Tibial nerve (tissue), 4 donors: ENCODE measurements at places on chromosomes 11 and 22.

- no peak overlapping the region for H3K27ac ChIP-seq
- no peaks in the 10 kb centered on the region for H3K4me1 ChIP-seq
- DNase-seq: no peak
- no peaks in the 10 kb centered on the region for H3K36me3 ChIP-seq
Observed at GRCh38 chr22:22099833-22100812, 117.5 kb upstream of the TOP3B start.

DNA sequence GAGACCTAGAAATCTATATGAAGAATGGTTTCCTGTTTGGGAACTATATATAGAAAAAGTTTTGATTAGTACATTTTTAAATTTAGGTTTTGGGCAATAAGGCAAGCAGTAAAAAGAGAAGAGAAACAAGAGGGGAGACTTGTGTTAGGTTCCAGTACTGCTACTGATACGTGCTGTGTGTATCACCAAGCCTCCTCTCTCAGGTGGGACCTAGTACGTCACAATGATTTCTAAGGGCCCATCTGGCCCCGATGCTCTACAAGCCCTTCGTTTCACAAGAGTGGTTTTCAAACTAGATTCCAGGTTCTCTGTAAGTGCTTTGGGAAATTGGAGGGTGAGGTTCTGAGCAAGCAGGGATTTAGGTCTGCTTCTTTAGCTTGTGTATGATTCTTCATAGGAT, 39.2 kb downstream of the USP35 start:
- no peaks in the 10 kb centered on the region for H3K27me3 ChIP-seq
- no peaks in the 10 kb centered on the region for H3K36me3 ChIP-seq
- no peak for DNase-seq
- no peaks in the 10 kb centered on the region for H3K4me1 ChIP-seq
- no peak overlapping the region for H3K4me3 ChIP-seq

DNA sequence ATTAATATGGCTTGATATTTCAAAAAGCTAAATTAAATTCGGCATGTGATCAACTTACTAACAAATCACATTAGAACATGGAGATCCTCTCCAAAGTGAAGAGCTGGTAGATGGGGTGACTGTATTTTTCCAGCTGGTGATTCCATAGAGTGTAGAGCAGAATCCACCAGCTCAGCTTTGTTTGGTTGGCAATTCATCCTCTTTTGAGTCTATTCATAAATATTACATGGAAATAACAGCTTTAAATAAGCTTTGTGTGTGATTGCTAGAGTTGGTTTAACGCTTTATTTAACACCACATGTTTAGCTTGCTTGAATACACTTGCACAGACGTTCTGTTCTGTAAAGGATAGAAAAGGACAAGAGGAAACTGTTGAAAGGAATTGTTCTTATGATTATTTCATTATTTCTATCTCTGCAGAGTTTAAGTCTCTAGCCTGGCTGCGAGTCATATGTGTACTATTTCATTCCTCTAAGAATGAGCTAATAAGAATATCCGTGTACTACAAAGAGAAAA, 738.3 kb upstream of the KIRREL3 start:
- no peak for DNase-seq
- no peaks in the 10 kb centered on the region for H3K4me1 ChIP-seq
- H3K27ac ChIP-seq: no peak overlapping the region
- no peaks in the 10 kb centered on the region for H3K36me3 ChIP-seq
- no peaks in the 10 kb centered on the region for H3K27me3 ChIP-seq

DNA sequence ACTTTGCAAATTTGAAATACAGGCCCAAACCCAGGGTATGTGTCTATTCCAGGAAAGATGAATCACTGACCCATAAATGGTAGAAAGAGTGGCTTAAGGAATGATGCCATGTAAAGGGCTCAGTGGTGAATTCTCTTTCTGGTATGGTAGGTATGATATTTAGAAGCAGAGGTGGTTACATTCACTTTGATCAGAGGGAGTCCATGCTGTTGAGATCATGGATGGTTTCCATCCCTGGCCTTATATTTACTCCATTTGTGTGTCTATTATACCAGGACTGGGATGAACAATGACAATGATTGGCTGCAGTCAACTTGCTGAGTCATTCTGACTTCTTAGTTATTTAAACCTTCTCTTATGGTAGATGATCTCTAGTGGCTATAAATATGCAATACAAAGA, 419.8 kb upstream of the LRRC4C start:
- no peaks in the 10 kb centered on the region for H3K36me3 ChIP-seq
- H3K4me3 ChIP-seq: no peak overlapping the region
- no peak for DNase-seq

GRCh38 chr11:121763526-121763925, 310.8 kb upstream of the SORL1-AS1 start:
- H3K4me3 ChIP-seq: no peak overlapping the region
- no peak overlapping the region for H3K27ac ChIP-seq
- DNase-seq: no peak
- no peaks in the 10 kb centered on the region for H3K4me1 ChIP-seq
- H3K36me3 ChIP-seq: no peaks in the 10 kb centered on the region
- H3K27me3 ChIP-seq: no peaks in the 10 kb centered on the region

DNA sequence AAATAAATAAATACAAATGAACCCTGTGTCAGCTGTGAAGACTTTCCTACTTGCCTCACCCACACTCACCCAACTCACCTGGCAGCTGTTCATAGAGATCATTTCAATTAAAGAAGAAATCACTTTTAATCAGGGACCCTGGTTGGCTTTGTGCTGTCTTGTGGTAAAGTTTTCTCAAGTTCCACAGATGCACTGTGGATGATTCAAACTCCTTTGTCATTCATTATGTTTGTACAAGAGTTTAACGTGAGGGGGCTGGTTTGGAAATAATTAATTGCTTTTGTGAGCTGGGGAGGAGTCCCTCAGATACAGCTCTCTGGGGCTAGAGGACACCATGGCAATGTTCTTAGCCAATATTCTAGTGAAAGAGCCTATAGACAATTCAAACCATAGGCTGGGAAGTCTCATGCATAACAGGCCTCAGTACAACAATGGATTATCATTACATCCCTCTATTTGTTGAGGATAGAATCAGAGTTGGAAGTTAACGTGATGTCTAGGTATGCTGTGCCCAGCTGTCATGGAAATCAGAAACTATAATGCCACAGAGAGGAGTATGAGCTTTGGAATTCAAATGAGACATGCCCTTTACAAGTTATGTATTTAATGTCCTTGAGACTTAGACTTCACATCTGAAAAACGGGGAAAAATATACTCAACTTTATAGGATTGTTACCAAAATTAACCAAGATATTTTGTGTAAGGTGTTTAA, 698.5 kb downstream of the KCNA4 start:
- no peak overlapping the region for H3K27ac ChIP-seq
- H3K4me1 ChIP-seq: no peaks in the 10 kb centered on the region
- no peak for DNase-seq
- H3K4me3 ChIP-seq: no peak overlapping the region
- no peaks in the 10 kb centered on the region for H3K27me3 ChIP-seq

- H3K27ac ChIP-seq: peak overlapping the region; percentile 94
- peaks cover 49% of the 10 kb centered on the region for H3K36me3 ChIP-seq
- H3K27me3 ChIP-seq: no peaks in the 10 kb centered on the region
- no peak for DNase-seq
Observed at GRCh38 chr11:65390996-65391395, 4.6 kb downstream of the FRMD8 start.

- H3K4me1 ChIP-seq: peaks cover 61% of the 10 kb centered on the region
- no peaks in the 10 kb centered on the region for H3K27me3 ChIP-seq
- peak overlapping the region; percentile 90 for H3K27ac ChIP-seq
Observed at GRCh38 chr11:47524291-47524874, 28.5 kb downstream of the CELF1 start.

DNA sequence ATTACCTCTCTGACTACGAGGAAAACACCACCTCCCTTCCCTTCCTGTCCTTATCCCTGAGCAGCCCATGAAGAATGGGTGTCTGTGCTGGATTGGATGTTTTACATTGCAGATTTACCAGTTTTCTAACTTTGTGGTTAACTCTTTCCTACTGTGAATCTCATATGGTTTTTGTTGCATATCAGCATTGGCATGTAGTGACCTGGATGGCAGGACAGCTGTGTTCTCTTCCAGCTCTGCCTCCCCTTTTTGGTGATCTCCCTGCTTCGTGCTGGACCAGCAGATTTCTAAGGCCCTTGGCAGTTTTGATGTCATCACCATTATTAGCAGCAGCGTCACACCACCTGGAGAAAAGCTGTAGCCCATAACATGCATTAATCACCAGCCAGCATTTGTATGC, 26.7 kb downstream of the OR6Q1 start:
- H3K36me3 ChIP-seq: no peaks in the 10 kb centered on the region

DNA sequence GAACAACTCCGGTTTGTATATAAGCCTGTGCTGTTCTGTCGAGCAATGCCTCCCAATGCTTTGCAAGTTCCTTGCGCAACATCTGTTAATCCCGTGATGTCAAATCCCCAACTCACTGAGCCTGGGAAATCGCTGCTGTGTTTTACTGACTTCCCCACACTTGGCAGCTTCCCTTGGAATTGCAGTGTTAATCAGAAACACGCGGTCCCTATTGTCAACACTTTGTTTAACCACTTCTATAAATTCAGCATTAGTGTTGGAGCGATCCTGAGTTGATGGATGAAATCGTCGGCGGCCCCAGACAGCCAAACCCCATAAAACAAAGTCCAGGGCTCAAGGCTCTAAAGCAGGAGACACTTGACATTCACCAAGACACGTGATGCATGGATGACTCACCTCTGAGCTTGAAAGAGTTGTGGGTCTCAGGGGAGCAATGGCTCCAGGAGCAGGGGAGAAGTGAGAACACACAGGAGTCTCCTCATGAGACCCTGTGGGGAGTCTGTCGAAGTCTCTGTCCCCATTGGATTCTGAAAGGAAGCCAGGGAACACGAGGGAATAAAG, 555.3 kb downstream of the MIAT start:
- peak overlapping the region; percentile 79 for H3K27ac ChIP-seq
- no peaks in the 10 kb centered on the region for H3K4me1 ChIP-seq
- DNase-seq: peak; percentile 44
- no peak overlapping the region for H3K4me3 ChIP-seq
- no peaks in the 10 kb centered on the region for H3K27me3 ChIP-seq

DNA sequence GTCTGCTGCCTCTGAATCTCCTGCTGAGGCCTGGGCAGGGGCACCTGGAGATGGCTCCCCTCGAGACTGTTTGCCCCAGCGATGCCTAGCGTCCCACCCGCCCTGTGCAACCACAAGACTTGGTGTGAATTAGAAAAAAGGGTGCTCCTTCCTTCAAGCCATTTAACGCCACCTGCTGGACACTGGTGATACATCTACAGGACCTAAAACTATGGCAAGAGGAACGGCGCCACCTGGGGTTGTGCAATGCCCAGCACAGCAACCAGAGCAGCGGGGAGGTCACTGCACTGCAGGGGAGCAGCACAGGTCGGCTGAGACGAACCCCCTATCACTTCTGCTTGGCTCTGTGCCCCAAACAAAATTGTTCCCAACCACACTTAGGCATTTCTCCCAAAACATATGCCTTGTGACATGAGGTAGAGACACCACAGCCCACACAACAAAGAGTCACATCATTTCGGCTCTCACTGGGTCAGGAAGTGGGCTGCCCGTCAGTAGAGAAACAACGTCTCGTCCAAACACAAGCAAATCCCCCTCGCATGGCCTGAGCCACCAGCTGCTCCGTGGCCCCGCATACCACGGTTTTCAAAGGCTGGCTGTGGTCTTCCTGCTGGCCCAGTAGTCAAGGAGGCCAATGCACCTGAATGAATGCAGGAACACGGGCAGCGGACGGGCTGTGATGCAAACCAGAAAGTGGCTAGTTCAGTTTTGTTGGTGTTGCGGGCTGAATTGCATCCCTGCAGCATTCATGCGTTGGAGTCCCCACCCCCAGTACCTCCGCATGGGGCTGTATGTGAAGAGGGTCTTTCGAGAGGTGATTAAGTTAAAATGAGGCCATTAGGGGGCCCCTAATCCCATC, 171.9 kb downstream of the SHANK2 start:
- H3K27ac ChIP-seq: no peak overlapping the region
- no peaks in the 10 kb centered on the region for H3K4me1 ChIP-seq
- H3K36me3 ChIP-seq: no peaks in the 10 kb centered on the region
- H3K27me3 ChIP-seq: no peaks in the 10 kb centered on the region
- peak; percentile 61 for DNase-seq

DNA sequence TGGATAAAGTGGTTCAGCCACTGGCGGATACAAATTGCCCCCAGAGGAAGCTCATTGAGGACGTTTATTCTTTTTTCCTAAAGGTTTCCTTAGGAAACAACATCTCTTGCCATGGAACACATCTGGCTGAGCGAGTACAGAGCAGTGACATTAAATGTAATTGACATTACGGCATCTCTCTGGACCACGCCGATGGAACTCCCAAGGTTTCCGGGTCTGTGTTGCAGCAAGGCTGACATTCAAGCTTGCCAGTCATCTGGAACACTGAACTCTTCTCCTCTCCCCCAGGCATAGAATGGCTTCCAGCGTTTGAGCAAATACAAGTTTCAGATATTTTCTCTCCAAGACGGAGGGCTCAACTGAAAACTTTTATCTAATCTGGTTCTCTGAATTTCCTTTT, 42.1 kb downstream of the CLMP start:
- no peaks in the 10 kb centered on the region for H3K36me3 ChIP-seq
- H3K27ac ChIP-seq: no peak overlapping the region
- H3K4me3 ChIP-seq: no peak overlapping the region
- DNase-seq: no peak

DNA sequence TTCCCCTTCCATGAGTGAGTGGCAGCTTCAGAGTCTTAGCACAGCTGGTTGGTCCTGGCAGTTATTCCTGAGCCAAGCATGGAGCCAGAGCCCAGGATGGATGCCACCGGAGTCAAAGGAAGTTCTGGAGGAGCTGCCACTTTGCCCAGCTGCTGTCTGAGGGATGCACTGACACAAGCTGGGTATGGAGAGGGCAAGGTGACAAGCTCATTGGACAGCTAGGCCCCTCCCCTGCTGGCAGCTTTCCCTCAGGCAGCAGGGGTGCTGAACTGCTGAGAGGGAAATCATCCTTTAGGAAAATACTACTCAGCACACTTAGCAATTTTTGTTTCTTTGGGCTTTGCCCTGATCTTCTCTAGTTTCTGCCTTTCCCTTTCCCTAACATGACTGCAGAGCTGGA, 99.3 kb upstream of the SESN3 start:
- no peaks in the 10 kb centered on the region for H3K4me1 ChIP-seq
- H3K4me3 ChIP-seq: no peak overlapping the region
- DNase-seq: no peak
- H3K27ac ChIP-seq: no peak overlapping the region
- no peaks in the 10 kb centered on the region for H3K27me3 ChIP-seq
